ENCODE measurements at places on chromosomes 6 and 20. TPM values are rescaled to one million over a fixed set of nuclear protein-coding genes. Genes with fewer than 3 reads are reported as not detected.

The NDUFAF5 gene
- 23.3 TPM for total RNA-seq

The POU5F1 gene
- total RNA-seq: not detected

The PRPH2 gene
- total RNA-seq: not detected

The CARMIL1 gene
- 17.0 TPM for total RNA-seq

The SNRPB2 gene
- 76.8 TPM for total RNA-seq

The WDR27 gene
- 28.3 TPM for total RNA-seq

The SYNGAP1 gene
- total RNA-seq: 2.9 TPM

The ID1 gene
- total RNA-seq: 774 TPM

The ILRUN gene
- total RNA-seq: 59.5 TPM

The GCNT2 gene
- 18.3 TPM for total RNA-seq

The DUSP15 gene
- not detected for total RNA-seq

The MTFR2 gene
- 6.2 TPM for total RNA-seq

The CLPSL1 gene
- total RNA-seq: not detected

The HEY2 gene
- total RNA-seq: not detected

All from PC-3 (cell line).